ENCODE measurements at places on chromosomes 3 and 15. TPM values are rescaled to one million over a fixed set of nuclear protein-coding genes. Genes with fewer than 3 reads are reported as not detected.

Gene DUOX1
- total RNA-seq: 2.1 TPM

Gene CTDSPL
- 41.2 TPM for total RNA-seq

GRCh38 chr3:101638261-101638745 lies 38.6 kb downstream of the ZBTB11 start:
- peak; percentile 42 for DNase-seq

DNA sequence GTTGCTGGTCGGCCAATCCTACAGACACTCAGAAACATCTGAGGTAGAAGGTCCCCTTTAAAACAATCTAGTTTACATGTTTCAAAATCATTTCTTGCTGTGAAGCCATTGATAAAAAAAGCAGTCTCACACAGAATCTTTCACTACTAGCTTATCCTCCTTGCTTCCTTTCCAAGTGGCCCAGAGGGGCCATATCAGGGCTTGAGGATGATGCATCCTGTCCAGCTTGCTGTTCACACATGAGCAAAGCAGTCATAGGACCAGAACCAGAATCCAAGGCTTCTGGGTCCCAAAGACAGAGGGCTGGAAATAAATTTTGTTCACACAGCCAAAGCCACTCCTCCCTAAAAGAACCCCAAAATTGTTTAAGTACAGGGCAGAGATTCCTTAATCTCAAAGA lies 9.2 kb upstream of the LYZL4 start:
- DNase-seq: no peak

DNA sequence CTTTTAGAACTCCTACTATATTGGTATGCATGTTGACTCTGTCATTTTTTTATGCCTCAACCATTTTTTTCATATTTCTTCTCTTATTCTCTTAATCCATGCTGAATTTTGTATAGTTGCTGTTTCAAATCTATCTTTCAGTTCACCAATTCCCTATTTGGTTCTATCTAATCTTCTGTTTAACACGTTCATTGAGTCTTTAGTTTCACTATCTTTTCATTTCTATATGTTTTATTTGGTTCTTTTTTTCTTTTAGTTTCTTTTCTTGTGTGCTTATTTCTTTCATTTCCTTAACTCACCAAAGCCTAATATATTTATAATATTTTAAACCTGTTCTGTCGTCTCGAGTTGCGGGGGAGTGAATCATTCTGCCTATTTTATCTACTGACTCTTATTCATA lies 8.0 kb downstream of the AQP9 start:
- DNase-seq: no peak

Gene GAP43
- total RNA-seq: 22.7 TPM

DNA sequence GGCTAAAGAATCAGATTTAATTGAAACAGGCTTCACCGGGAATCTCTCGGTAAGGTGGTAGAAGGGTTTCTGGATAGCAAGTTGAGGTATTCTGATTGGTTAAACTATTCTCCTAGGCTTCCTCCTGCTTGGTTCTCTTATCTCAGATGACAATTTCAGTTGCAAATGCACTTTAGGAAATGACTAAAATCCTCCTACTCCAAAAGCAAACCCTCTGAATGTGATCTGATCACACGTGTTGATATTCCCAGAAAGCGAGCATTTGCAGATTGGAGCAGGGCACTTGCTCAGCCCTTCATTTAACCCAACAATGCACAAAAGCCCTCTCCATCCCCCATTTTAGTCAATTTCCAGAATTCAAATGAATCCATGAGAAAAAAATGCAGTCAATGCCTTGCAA lies 55.6 kb upstream of the ICE2 start:
- no peak for DNase-seq

- no peak for DNase-seq
Measured at GRCh38 chr3:184601576-184602371, 40.2 kb downstream of the EPHB3 start.

Gene AADACL2
- total RNA-seq: not detected

DNA sequence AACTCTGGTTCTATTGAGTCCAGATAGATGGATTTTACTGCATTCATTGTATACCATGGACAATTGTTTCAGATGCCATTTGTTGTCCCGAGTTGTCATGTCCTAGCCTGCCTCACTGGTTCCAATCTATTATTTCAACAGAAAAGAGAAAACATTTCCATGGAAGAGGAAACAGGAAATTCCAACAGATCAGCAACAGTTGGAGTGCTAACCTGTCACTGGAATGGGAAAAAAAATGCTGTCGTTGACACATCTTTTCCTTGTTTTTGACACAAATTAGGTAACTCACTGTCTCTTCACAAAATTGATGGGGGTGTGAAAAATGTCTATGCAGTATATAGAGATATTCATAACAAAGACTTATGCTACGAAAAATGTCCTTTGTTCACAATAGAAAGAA lies 432.0 kb upstream of the TBL1XR1 start:
- DNase-seq: no peak

Gene ZNF620
- 13.6 TPM for total RNA-seq

DNA sequence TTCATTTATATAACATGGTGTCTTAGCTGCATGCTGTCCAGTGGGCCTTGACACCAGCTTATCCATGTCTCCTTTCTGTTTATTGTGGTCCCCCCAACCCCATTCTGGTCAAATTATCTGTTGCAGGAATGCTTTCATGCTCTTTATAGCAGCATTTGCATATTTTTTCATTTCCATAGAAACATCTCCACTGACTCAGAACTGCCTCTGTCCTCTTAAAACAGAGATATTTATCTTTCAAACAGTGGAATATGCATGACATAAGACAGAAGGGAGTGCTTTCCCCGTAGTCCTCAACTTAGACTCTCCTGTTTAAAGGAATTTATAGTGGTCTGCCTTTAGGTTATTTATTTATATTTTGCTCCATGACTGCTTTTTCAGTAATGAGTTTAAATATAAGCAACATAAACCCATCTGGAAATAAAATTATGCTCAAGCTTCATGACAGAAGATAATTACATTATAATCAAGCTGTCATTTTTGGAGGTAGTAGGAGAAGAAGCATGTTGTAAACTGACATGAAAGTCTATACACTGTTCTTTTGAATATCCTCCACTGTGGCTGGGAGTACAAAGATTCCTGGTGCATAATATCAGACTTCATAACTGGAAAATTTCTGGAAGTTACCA lies 179.5 kb upstream of the CD96 start:
- no peak for DNase-seq

Gene IREB2
- 78.2 TPM for total RNA-seq

- peak; percentile 78 for DNase-seq
Measured at GRCh38 chr15:40258544-40258943, 19.7 kb downstream of the PAK6 start.

Gene USF3
- total RNA-seq: 22.0 TPM

DNA sequence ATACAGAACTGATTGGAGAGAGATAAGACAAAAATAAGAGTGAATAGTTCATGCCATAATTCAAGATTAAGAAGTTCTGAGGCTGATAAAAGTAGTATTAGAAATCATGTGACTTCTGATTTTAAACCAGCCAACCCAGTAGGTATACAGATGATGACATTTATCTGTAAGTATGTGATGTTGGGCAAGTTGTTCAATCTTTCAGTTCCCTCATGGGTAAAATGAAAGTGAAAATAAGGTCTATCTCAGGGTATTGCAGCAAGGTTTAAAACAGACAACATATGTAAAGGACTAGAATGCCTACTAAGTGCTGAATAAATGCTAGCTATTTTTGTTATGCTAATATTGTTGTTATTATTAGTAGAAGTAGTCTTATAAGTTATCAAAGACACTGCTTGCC lies 1055.7 kb downstream of the NAALADL2 start:
- DNase-seq: no peak

GRCh38 chr3:3801494-3801841 lies 2.2 kb downstream of the LRRN1 start:
- peak; percentile 91 for DNase-seq

DNA sequence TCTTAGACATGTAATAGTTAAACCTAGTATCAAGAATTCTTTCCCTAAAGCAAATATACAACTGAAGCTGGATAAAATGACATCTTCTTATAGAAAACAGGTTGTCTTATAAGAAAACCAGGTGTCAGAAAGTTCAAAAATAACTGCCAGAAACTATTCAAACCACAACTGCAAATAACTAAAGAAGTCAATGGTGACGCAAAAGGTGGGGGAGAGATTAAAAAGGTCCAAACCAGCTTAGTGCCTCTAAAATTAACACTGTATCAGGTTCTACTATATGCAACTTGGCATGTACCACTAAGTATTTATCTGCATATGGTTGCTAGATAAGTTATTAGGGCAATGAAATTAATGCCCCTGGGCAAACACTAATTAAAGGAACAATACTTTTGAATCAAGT lies 136.8 kb downstream of the TBL1XR1 start:
- DNase-seq: no peak

- DNase-seq: peak; percentile 70
Measured at GRCh38 chr3:194086388-194087075, 49.4 kb upstream of the HES1 start.

Gene RASL12
- 20.1 TPM for total RNA-seq

DNA sequence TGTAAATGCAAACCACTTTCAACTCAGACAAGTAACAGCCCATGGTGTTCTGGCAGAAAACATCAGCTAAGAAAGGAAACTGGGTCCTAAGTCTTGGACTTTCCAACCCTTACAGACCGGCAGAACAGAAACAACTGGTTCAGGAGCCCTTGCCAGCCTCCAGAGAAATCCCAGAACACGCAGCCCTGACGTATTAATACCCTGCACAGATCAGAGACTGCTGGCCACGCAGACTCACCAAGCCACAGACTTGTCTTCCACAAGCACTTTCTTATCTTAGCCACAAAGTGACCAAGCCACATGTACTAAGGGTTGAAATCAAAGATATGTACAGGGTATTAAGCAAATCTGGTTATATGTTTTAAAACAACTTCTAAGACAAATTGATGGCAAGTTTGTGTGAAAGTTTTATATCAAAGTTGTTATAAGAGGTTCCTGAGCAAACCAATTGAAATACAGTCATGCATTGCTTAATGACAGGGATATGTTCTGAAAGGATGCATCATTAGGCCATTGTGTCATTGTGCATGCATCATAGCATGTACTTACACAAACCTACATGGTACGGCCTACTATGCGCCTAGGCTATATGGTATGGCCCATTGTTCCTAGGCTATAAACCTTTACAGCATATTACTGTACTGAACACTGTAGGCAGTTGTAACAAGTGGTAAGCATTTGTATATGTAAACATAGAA lies 36.8 kb downstream of the BTD start:
- DNase-seq: no peak

GRCh38 chr3:106533093-106533787 lies 664.4 kb upstream of the CBLB start:
- no peak for DNase-seq

DNA sequence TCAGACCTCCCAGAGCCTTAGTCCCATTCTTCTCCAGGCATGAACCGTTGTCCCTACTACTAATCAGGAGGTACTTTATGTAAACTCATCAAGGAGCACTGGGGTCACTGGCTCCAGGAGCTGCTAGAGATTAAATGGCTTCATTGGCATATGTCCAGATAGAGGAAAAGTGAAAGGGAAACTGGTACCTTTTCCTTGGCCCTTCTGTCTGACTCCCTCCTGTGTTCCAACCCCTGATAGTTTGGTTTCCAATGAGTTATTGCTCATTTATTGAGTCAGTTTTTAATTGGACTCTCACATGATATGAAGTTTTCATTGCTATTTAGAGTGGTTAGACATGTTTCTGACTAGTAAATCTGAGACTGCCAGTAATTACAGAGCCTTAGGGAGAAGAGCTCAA lies 130.5 kb upstream of the BFSP2 start:
- DNase-seq: no peak

DNA sequence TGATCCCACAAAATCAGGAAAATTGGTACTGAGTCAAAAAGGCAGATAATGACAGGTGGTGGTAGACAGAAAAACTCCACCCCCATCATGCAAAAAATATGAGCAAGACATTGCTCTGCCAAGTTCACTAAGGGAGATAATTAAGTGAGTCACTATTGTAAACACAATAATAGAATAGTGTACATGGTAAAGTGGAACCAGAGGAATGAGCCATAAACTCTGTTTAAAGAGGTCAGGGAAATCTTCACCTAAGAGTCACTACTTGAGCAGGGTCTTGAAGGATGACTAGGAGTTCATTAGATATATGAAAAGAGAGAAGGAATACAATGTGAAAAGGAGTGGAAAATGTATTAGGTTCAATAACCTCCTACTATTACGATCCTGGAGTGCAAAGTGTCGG lies 213.4 kb upstream of the PEX5L start:
- DNase-seq: no peak

GRCh38 chr3:18035641-18036449 lies 293.4 kb upstream of the TBC1D5 start:
- peak; percentile 15 for DNase-seq

- DNase-seq: no peak
Measured at GRCh38 chr3:32194653-32195052, 43.8 kb upstream of the CMTM8 start.

DNA sequence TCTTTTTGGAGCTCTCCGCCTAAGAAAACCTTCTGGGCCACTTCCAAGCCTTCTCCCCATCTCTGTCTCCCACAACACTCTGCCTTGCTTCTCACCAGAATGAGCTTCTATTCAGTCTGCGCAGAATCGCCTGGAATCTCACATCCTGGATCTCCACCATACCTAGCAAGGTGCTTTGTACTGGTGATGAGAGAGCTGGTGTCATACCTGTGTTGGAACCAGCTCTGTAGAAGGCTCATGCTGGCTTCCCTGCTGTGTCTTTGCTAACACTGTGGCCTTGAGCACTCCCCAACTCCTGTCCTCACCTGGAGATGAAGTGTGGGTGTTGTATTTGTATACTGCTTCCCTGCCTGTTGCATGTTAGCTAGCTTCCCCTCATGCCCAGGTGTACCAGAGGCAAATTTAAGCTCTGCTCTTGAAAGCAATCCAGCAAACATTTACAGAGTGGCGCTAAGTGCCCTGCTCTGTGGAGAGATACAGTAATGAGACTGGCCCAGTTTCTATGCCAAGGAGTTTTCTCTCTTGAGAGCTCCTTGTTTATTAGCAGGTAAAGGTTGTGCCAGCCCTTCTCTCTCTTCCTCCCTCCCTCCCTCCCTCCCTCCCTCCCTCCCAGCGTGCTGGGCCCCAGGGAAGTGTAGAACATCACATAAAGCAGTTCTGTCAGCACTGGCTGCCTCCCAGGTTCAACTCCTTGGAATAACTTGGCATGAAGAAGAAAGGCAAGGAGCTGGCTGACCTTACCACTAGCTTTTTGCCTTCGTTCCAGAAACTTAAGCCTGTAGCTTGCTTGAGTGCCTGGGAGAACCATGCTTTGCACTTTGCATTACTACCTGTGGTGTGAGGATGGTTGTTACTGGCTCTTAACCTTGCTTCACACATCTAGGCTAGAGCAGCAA lies 54.9 kb downstream of the TRIM71 start:
- no peak for DNase-seq

Gene C3orf85
- total RNA-seq: not detected

DNA sequence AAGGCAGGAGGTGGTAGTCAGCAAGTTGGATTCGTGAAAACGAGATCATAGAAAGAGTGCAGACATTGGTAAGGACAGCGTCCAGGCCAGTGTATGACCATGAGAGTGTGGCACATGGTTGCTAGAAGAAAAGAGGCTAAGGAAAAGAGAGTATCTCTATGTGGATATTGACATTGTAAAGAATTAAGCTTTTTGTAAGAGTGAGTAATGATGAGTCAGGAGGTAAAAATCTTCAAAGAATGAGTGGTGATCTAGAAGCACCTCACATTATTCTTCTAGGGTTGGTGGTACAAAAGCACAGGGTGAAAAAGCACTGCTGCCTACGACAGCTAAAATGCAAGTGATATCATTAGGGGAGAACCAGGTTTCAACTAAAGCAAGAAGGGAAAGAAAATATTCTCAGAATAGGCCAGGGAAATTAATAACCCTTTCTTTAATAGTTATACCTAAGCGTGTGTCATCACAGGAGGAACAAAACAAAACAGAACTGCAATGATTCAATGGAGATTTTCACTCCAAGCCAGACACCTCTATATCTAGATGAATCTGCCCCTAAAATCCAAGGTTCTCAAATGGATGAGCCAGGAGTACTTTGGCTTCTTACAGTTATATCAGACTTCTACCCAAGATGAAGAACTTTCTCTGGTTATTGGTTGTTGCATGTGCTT lies 884.7 kb downstream of the NAALADL2 start:
- DNase-seq: no peak

Data from GM23338 (cell line).